A549 treated with Hydrocortisone at 1 μM for 4 hours (cell line): ENCODE measurements at places on chromosomes 1 and 21. TPM values are rescaled to one million over a fixed set of nuclear protein-coding genes. Genes with fewer than 3 reads are reported as not detected.

Gene VTCN1
- 0.07 to 0.12 TPM (median 0.10 TPM) in 4 of 5 replicates, not detected in the other for total RNA-seq

Gene SEMA6C
- total RNA-seq, result 1.3 to 2.2 TPM (median 1.6 TPM) in 5 replicates

Gene ARHGAP30
- 0.05 to 0.15 TPM (median 0.12 TPM) in 5 replicates for total RNA-seq

Gene EXOC8
- total RNA-seq, result 8.0 to 11.4 TPM (median 8.7 TPM) in 5 replicates

Gene MARK1
- total RNA-seq, result 0.06 to 0.32 TPM (median 0.10 TPM) in 5 replicates

Gene AIRE
- not detected in 5 replicates for total RNA-seq

Gene ST6GALNAC5
- total RNA-seq, result 0.14 to 0.22 TPM (median 0.14 TPM) in 3 of 5 replicates, not detected in the others

Gene ADGRL4
- not detected in 5 replicates for total RNA-seq

Gene IGSF5
- not detected in 5 replicates for total RNA-seq

Gene SPRR4
- total RNA-seq, result not detected in 5 replicates

Gene ZNF326
- total RNA-seq, result 14.7 to 22.4 TPM (median 16.0 TPM) in 5 replicates

Gene SPRR2D
- total RNA-seq, result 0.18 TPM in 1 of 5 replicates, not detected in the others

Gene GBP4
- total RNA-seq, result 0.02 TPM in 1 of 5 replicates, not detected in the others

Gene PTAFR
- total RNA-seq, result 0.10 to 0.22 TPM (median 0.16 TPM) in 5 replicates

Gene PROX1
- total RNA-seq, result 0.02 to 0.07 TPM (median 0.03 TPM) in 5 replicates

Gene TMEM240
- 0.24 to 0.70 TPM (median 0.38 TPM) in 4 of 5 replicates, not detected in the other for total RNA-seq

Gene C1orf122
- 33.2 to 68.0 TPM (median 58.3 TPM) in 5 replicates for total RNA-seq

Gene LCE1E
- total RNA-seq, result 0.08 to 0.17 TPM (median 0.12 TPM) in 3 of 5 replicates, not detected in the others

Gene ZBTB8A
- 3.8 to 5.0 TPM (median 4.1 TPM) in 5 replicates for total RNA-seq

Gene PKP1
- total RNA-seq, result 0.02 to 0.08 TPM (median 0.03 TPM) in 4 of 5 replicates, not detected in the other

Gene ADAMTS4
- total RNA-seq, result 0.02 to 0.18 TPM in 2 of 5 replicates, not detected in the others

Gene RHEX
- total RNA-seq, result not detected in 5 replicates

Gene ARTN
- 0.07 to 0.46 TPM (median 0.22 TPM) in 5 replicates for total RNA-seq

Gene PPIH
- total RNA-seq, result 58.8 to 67.3 TPM (median 65.3 TPM) in 5 replicates

Gene SH2D5
- 12.1 to 17.9 TPM (median 15.3 TPM) in 5 replicates for total RNA-seq

Gene ADAMTSL4
- total RNA-seq, result 4.4 to 7.3 TPM (median 6.8 TPM) in 5 replicates

Gene PBX1
- 10.0 to 14.7 TPM (median 13.5 TPM) in 5 replicates for total RNA-seq

Gene SH3GLB1
- 36.6 to 38.3 TPM (median 37.0 TPM) in 5 replicates for total RNA-seq

Gene RXFP4
- not detected in 5 replicates for total RNA-seq

Gene ADCY10
- 0.03 to 0.38 TPM (median 0.10 TPM) in 3 of 5 replicates, not detected in the others for total RNA-seq

Gene AGBL4
- total RNA-seq, result not detected in 5 replicates

Gene DMRTA2
- total RNA-seq, result 0.09 to 0.21 TPM (median 0.17 TPM) in 4 of 5 replicates, not detected in the other

Gene DVL1
- total RNA-seq, result 50.0 to 68.0 TPM (median 63.0 TPM) in 5 replicates

Gene TEX38
- 0.16 TPM in 1 of 5 replicates, not detected in the others for total RNA-seq

Gene CLCA2
- total RNA-seq, result 0.03 TPM in 2 of 5 replicates, not detected in the others

Gene C1orf52
- total RNA-seq, result 17.3 to 20.6 TPM (median 20.0 TPM) in 5 replicates

Gene EBNA1BP2
- total RNA-seq, result 168 to 200 TPM (median 185 TPM) in 5 replicates

Gene PMF1
- total RNA-seq, result 47.7 to 63.9 TPM (median 60.3 TPM) in 5 replicates

Gene JTB
- 105 to 161 TPM (median 144 TPM) in 5 replicates for total RNA-seq

Gene S100A7
- not detected in 5 replicates for total RNA-seq

Gene TNFRSF4
- total RNA-seq, result 0.09 to 0.34 TPM (median 0.25 TPM) in 3 of 5 replicates, not detected in the others

Gene EDN2
- 38.5 to 44.9 TPM (median 38.9 TPM) in 5 replicates for total RNA-seq

Gene PTPN7
- not detected in 5 replicates for total RNA-seq

Gene HES2
- 3.8 to 5.5 TPM (median 4.9 TPM) in 5 replicates for total RNA-seq

Gene MAN1C1
- 0.35 to 0.77 TPM (median 0.44 TPM) in 5 replicates for total RNA-seq

Gene TAS1R2
- total RNA-seq, result not detected in 5 replicates

Gene PCSK9
- total RNA-seq, result 2.2 to 3.5 TPM (median 2.8 TPM) in 5 replicates

Gene UBQLN4
- 34.3 to 41.2 TPM (median 40.5 TPM) in 5 replicates for total RNA-seq

Gene KRTAP12-2
- total RNA-seq, result not detected in 5 replicates

Gene AMY1B
- not detected in 5 replicates for total RNA-seq

Gene HMGCS2
- total RNA-seq, result not detected in 5 replicates

Gene S100A8
- not detected in 5 replicates for total RNA-seq

Gene GNB1
- total RNA-seq, result 180 to 230 TPM (median 194 TPM) in 5 replicates

Gene ADORA3
- total RNA-seq, result not detected in 5 replicates
